Mesendoderm (in vitro differentiated cells): ENCODE measurements at places on chromosomes 3 and 15.
A peak's percentile ranks its signal among the peaks of the same experiment; 100 is the strongest.

DNA sequence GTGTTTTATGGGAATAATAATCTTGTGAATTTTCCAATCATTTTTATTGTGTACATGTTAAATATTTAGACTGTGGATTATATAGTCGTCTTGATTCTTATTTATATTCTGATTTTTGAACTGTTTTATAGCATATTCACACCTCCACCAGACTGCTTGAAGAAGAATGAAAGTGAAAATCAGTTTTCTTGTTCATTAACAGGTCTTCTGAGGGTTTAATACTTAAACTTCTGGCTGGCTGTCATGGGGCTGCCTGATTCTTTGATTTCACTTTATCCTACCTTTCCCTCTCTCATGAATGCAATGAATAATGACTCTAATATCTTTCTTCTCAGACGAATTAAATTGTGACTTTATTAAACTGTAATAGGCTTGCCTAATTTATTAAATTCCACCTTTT is 56.2 kb downstream of the ATP2C1 start:
- no peak for DNase-seq

GRCh38 chr3:86978111-86978551 is 12.8 kb downstream of the VGLL3 start:
- DNase-seq = peak; percentile 23

DNA sequence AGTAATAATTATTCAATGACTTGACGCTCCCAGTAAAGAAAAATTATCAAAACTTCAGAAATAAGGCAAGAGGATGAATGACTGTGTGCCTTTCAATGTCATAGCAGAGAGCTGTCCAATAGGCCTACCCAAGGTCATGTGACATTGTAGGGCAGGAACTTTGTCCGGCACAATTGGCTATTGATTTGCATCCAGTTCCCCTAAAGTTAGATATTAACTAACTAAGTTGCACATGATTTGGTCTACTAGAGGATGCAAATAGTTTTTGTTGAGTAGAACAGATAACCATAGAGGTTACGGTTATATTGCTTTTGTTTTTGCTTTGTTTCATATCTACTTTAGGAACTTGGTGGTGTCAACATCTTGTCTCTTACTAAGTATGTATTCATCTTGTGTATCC is 127.9 kb upstream of the PFN2 start:
- DNase-seq = no peak

DNA sequence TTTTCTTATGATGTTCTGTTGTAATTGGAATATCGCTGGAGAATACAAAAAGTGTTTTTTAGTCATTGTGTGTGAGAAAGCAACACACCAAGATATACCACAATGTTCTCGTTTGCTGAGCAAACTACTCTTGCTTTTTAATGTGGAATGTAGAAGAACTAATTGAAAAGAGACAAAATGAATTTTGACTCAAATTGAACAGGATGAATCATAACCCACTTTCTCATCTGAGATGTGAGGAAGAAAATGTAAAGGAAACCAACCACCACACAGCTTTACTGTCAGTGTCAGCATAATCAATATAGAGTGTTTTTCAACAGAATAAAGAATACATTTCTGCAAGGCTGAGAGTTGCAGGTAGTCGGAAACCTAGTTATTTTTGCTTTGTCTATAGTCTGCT is 448.8 kb upstream of the TPRG1 start:
- no peak for DNase-seq

- DNase-seq = no peak
These were observed 174.4 kb downstream of the SERPINI1 start for GRCh38 chr3:167909952-167910351.

GRCh38 chr3:112128843-112129727 is 4.0 kb downstream of the GCSAM start:
- peak; percentile 94 for DNase-seq
